NCI-H1417 (cell line): ENCODE measurements at places on chromosomes 2 and 18.

GRCh38 chr2:73703675-73704074, 33.5 kb downstream of the TPRKB start:
- no peak for DNase-seq

GRCh38 chr2:74174909-74175308, 3.8 kb downstream of the MOB1A start:
- DNase-seq = no peak

DNA sequence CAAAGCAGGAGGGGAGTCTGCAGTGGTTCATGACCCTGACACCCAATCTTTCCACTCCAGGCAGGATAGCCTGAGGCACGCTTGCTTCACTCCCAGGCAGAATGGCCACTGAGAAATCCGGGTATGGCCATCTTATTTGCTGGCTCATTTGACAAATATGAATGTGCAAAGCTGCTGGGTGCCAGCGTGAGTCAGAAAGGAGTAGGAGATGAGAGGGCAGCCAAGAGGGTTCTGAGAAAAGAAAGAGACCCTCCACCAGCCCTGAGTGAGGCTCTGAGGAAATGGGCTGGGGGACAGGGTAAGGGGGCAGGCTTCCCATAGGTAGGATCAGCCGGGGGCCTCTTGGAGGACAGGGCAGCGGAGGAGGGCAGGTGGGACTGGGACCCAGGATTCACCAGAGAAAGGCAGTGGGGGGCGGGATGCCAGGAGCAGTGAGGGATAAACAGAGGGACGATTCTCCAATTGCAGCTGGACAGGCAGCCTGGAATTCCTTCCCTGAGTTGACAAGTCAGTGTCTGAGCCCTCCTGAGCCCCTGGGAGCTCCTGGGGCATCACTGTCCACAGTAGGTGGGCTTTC, 15.2 kb downstream of the RAMP1 start:
- DNase-seq = no peak

DNA sequence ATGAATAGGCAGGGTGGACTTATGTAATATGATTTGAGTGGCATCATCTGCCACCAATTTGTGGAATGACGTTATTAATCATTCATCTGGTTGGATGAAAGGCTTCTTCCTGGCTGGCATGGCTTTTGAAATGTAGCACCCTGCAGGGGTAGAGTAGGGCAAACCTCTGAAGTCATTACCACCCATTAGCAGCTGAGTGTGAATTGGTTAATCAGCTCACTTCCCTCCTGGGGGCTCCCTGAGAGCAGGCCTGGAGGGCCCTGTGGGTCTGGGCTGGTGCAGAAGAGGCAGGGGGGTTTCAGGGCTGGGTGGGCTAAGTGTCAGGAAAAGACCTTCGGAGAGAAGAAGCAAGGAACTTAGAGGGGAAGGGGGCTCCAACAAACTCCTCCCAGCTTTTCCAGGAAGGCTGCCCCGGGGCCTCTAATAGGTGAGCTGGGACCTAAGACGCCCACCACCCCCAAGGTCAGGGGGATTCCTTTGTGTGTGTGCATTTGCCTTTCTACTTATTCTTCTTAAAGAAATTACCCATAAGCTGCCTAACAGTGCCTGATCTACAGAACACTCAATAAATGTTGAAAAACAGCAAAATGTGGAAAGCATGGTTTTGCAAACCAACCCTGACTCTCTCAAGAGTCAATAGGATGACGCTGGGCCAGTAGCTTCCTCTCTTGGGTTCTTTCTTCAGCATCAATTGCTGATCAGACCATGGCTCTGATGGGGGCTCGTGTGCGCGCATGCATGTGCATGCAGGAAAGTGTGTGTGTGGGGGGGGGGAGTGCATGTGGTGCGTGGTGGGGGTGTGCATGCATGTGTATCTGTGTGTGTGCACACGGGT, 49.7 kb upstream of the ZNF516 start:
- no peak for DNase-seq

DNA sequence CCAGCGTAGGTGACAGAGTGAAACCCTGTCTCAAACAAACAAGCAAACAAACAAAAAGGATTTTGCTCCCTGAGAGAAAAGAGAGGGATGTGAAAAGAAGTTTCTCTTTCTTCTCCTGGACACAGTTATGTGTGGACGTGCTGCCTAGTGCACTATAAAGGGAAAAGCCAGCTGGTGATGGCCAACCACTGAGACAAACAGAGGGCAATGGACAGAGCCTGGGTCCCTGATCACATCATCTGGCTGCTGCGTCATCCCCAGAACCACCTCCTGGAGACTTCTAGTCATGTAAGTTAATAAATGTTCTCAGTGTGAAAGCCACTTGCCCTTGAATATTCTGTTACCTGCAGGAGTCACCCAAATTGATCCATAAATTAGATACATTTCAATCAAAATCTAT, 184.9 kb downstream of the PDE11A start:
- no peak for DNase-seq

GRCh38 chr18:28065031-28065792, 111.7 kb downstream of the CDH2 start:
- no peak for DNase-seq

GRCh38 chr18:77178559-77178958, 46.0 kb upstream of the MBP start:
- DNase-seq = peak; percentile 36

DNA sequence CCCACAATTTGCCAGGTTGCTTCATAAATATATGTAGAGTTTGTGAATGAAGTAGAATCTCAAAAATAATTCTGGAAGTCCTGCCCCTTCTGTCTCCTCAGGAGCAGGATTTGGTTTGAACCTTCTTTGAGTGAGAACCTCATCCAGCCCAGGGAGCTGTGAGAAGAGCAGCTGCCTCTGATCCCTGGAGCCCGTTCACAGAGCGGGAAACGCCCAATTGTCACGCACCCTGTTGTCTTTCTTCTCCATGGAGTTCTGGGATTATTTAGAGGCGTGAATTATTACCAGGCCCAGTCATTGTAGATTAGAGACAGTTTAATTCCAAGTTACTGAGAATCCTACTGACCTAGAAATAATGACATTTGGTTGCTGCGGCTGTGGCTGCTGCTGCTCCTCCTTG, 66.1 kb downstream of the TPO start:
- no peak for DNase-seq

DNA sequence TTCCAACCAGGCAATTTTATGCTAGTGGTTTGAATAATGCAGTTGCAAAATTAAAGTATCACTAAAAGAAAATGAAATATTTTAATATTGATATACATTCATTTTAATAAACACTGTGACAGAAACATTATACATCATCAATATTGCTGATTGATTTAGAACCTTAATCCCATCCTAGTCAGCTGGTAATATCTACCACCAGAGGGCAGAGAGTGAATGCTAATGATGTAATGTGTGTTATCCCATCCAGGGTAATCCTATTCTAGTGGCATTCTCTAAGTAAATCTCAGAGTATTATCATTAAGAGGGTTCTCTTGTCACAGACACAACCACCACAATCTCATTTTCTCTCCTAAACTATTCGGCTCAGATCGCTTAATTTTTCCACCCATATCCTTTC, 477.4 kb downstream of the CPS1 start:
- peak; percentile 74 for DNase-seq

DNA sequence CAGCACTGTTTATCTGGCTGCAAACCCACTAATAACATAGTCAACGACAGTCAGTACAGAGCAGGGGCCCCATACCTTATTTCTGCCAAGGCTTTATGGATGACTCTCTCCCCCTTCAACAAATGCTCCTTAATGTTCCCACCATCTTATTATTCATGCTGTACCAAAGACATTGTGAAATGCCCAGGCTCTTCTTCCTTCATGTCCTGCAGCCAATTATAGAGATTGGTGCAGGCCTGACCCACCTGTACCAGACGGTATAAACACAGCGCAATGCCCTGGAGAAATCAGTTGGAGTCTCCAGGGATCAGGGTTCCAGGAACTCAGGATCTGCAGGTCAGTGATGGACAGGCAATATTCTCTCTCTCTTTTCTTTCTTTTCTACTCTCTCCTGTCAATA, at the start of gene IL1F10:
IL1F10 (plus strand) TSS at position 290 of the 400 bp plus-strand sequence. CDS start 4,769 bp downstream, outside the sequence.
- no peak for DNase-seq

- no peak for DNase-seq
Observed at GRCh38 chr2:233063269-233063975, 3.3 kb downstream of the INPP5D start.

DNA sequence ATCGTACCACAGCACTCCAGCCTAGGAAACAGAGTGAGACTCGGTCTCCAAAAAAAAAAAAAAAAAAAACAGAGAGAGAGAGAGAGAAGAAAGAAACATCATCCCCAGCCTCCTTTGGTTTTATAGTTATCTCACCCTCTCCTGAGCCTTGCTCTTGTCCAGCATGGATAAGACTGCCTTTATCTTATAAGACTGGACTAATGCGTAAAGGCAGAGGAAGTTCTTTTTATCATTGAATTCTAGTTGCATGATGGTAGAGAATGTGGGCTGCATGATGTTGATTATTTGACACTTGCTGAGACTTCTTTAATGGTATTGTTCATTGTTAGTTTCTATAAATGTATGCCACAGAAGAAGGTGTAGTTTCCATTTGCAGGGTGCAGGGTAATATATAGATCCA, 124.4 kb downstream of the ZBTB7C start:
- DNase-seq = no peak

- DNase-seq = no peak
Observed at GRCh38 chr2:131572175-131572574, 44.5 kb downstream of the CCDC74A start.

DNA sequence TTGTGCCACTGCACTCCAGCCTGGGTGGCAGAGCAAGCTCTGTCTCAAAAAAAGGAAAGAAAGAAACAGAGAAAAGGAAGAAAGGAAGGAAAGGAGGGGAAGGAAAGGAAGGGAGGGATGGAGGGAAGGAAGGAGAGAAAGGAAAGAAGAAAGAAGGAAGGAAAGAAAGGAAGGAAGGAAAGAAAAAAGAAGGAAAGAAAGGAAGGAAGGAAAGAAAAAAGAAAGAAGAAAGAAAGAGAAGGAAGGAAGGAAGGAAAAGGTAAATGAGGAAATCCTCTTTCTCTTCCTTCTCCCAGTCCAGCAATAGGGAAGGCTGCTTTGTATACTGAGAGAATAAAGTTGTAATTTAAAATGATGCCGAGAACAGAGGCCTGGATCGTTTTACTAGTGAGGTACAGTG, 22.8 kb upstream of the ZNF407 start:
- DNase-seq = no peak

GRCh38 chr2:56475191-56475590, 291.4 kb downstream of the CCDC85A start:
- peak; percentile 63 for DNase-seq

DNA sequence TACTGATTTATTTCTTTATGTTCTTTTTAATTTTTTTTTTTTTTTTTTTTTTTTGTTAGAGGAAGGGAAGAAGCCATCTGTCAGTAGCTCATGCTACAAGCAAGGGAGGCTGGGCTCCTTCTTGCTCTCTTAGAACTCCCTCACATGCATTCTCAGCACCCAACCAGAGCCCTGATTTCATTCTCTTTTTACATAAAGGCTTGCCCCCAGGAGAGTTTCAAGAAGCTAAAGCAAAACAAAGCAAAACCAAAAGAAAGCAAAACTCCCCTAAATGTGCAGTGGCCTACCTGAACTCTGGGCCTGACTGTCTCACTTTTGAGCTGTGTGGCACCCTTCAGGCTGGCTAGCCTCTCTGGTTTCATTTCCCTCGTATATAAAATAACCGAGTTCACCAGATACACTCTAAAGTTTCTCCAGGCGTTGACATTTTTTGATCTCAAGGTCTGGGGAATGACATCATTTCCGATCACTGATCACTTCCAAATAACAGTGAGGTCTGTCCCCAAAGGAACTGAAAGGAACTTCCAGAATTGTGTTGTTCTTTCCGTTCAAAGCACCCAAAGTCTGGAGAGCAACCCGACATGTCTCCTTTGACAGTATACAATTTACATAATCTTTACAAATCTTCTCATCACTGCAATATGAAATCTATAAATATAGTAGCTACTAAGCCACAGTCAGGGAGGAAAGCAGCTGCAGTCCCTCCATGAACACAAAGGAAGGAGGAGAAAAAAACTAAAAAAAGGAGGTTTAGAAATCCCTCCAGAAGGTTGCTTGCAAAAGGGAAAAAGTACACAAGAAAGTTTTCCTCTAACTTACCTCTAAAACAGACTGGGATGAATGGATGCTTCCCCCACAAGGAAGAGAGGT, 145.6 kb upstream of the NCK2 start:
- DNase-seq = no peak

GRCh38 chr2:91477731-91478672, 2786.5 kb downstream of the RPIA start:
- DNase-seq = no peak

- DNase-seq = no peak
Observed at GRCh38 chr2:54636415-54637139, 86.9 kb upstream of the EML6 start.

DNA sequence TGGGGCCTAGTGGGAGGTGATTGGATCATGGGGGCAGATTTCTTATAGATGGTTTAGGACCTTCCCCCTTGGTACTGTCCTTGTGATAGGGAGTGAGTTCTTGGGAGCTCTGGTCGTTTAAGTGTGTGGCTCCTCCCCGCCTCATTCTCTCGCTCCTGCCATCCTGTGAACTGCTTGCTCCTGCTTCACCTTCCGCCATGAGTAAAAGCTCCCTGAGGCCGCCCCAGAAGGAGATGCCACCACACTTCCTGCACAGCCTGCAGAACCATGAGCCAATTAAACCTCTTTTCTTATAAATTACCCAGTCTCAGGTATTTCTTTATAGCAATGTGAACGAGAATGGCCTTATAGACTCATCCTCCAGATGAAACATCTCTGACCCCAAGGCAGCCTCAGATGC, 101.5 kb downstream of the KCNF1 start:
- no peak for DNase-seq

DNA sequence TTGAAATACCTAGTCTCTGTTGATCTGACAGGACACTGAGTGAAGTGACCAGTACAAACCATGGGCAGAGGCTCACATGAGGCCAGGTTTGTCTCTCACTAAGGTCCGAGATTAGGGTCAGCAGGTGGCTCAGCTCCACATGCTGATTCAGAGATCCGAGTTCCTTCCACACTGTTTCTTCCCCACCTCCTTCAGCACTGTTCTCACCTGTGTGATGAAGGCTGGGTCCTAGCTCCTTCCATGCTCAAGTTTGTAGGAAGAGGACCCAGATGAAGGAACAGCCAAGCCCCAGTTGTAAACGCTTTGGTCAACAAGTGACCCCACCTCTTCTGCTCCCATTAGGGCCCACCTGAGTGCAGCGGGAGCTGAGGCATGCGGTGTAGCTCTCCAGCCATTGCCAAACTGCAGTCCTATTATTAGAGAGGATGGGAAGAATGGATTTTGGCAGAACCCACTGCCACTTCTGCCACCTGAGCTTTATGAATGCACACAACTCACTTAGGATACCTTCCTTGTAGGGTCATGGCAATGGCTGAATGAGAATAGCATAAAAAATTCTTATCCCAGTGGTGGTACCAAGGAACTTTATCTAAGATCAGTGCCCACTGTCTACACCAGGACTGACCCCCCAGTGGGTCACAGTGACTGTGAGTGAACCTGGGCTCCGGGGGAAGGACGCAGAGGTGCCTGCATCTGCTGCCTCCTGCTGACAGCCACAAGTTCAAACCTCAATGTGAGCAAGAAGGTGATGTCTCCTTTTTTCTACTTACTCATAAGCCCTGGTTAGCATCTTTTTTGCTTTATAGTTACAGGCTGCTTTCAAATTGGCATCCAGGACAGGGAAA, 324.8 kb upstream of the HS6ST1 start:
- DNase-seq = no peak
